Stimulated activated CD4-positive, alpha-beta T cell treated with anti-CD3 and anti-CD28 coated beads, Interleukin-1b, Interleukin-23, amount 100 ng/mL, for 4 hours (primary cell): ENCODE measurements at places on chromosomes 4 and X.
A peak's percentile ranks its signal among the peaks of the same experiment; 100 is the strongest.

DNA sequence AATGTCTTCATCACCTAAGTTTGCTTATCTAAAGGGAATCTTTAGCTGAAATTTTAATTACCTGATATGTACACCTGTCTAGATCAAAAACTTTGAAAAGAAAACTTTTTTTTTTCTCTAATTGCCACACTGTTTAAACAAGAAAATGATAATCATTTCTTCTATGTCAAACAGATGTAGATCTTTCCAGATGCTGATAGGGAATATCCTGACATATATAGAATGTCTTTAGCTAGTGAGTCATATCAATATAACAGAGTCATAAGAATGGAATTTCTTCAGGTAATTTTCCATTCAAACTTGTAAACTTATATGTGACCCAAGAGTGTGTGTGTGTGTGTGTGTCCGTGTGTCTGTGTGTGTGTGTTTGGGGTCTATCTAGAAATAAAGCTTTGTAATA is 271.9 kb downstream of the GPM6A start:
- no peak for DNase-seq

DNA sequence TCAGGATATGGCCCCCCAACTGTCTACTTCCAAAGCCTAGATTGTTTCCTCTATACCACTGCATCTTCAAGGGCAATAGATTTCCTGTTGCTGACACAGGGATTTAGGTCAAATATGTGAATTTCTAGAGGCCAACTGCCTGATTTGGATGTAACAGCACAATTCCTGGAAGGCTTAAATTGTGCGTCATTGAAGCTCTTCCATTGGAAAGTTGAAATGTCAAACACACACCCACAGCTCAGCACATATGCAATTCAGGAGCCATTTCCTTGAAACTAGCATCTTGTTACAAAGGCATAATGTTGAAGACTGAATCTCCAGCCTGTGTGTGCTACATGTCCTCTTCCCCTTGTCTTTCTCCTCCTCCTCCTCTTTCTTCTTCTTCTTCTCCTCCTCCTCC is 158.6 kb downstream of the STK32B start:
- DNase-seq = no peak

DNA sequence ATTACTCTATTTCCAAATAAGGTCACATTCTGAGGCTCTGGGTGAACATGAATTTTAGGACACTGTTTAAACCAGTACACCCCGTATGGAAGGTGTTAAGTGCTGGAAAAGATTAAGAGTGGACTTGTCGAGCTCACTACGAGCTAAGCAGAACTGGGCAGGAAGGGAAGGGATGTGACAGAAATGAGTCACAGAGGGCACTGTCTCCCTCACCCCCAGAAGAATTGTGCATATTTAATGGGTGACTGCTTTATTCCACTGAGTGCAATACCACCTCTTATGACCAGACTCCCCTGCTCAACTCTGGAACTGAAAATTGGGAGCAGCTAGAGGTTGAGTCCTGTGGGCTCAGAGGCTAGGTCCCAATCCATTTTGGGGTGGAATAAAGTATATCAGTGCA is 187.4 kb upstream of the RPS6KA3 start:
- no peak for DNase-seq

- no peak for DNase-seq
These were observed 14.7 kb upstream of the GSX2 start for GRCh38 chr4:54085284-54085683.

- DNase-seq = no peak
These were observed 123.5 kb downstream of the CHRNA9 start for GRCh38 chr4:40458683-40459082.

- no peak for DNase-seq
These were observed 78.1 kb upstream of the GPC4 start for GRCh38 chrX:133493366-133493765.

DNA sequence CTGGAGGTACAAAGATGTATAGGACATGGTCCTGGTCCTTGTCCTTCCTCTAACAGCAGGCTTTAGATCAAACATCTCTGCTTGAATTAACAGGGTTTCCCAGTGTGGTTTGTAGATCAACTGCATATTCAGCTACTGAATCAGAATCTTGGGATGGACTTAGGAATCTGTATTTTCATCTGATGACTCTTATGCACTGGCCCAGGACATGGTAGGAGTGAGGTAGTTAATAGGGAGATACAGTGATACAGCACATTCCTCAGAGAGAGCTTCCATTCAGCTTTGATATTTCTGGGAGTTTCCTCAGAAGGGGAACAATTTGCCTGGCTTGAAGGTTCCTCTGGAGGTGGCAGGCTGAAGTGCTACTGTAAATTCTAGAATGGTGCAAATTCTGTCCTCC is 203.1 kb downstream of the LARP7 start:
- no peak for DNase-seq

DNA sequence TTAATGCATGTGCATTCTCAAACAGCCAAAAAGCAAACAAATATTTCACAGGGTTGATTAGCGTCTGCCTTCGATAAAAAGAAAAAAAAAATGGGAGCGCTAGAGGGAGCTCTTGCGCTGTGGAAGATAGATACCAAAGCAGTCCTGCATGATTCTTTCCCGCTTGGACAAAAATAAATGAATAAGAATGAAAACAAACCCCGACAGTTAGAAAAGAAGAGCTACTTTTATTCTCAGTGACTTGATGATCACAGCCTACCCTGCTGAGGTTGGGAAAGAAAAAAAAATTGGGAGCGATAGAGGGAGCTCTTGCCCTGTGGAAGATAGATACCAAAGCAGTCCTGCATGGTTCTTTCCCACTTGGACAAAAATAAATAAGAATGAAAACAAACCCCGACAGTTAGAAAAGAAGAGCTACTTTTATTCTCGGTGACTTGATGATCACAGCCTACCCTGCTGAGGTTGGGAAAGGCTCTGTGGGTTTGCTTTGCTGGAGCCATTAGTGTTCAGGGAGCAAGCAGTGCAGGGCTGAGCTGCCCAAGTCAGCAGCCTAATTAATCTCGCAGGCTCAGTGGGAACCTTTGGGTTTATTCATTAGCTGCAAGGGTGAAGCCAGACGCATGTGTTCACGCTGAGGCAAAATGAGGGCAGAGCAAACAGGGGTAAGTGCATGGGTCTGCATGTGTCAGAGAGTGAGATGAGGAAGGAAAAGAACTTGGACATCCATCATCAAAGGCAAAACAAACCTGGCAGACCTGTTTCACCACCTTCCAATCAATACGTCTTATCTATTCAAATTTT is 249.3 kb upstream of the PRKX start:
- DNase-seq = no peak

DNA sequence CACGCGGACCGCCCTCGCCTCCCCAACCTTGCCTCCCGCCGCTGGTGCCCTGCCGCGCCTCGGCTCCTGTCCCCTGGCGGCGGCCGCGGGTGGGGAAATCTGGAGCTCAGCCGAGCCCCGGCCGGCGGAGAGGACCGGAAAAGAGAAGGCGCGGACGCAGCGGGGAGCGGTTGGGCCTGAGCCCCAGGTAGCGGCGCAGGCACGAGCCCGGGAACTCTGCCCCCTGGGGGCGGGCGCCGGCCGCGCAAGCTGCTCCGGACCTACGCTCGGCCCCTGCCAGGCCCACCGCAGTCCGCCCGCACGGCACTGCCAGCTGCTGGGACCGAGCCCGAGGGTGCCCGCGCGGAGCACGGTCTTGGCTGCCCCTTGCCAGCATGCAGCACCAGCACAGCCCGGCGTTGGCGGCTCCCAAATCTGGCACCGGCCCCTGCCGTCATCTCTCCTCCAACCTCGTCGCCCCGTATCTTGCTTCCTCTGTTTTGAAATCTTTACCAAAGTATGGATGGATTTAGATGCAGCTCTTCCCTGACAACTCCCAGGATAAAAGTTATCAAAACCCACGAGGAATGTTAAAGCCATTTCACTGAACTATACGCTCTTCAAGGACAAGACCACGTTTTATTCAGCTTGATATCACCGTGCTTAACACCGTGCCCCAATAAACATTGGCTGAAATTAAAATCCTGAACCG is at the start of gene PRSS12:
PRSS12 (minus strand) TSS at position 161 of the 691 bp plus-strand sequence. CDS start 283 bp downstream, outside the sequence.
- DNase-seq = peak; percentile 10

DNA sequence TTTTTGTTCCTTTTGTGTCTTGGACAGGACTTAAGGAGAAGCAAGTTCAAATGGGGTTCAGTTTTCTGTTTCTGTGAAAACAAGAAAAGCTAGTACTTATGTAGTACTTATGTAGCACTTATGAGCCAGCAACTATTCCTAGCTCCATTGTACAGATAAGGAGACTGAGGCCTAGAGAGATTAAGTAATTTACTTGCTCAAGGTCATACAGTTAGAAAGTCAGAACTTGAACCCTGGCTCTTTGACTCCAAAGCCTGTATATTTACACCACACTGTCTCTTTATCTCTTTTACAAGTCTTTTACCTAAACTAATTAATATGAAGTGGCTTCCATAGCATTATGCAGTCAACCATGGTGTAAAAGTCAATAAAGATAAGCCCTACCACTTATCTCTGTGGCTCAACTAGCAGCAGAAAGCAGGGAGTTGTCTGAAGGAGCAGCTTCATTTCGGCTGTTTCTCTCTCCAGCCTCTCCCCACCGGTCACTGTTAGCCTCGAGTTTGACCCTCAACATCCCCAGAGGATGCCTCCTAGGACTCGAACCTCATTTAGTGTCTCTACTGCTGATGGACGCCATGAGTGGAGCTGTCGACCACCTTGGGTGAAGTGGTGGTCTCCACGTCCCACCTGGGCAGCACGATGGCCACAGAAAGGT is 209.9 kb downstream of the SHROOM3 start:
- no peak for DNase-seq

GRCh38 chr4:9938933-9939332 is 82.4 kb downstream of the SLC2A9 start:
- DNase-seq = no peak

GRCh38 chr4:108988464-108989195 is 225.8 kb upstream of the ETNPPL start:
- DNase-seq = no peak

- no peak for DNase-seq
These were observed 64.0 kb upstream of the GPRIN3 start for GRCh38 chr4:89371614-89372013.

- DNase-seq = no peak
These were observed 9.2 kb downstream of the NDUFA1 start for GRCh38 chrX:119880552-119881437.

DNA sequence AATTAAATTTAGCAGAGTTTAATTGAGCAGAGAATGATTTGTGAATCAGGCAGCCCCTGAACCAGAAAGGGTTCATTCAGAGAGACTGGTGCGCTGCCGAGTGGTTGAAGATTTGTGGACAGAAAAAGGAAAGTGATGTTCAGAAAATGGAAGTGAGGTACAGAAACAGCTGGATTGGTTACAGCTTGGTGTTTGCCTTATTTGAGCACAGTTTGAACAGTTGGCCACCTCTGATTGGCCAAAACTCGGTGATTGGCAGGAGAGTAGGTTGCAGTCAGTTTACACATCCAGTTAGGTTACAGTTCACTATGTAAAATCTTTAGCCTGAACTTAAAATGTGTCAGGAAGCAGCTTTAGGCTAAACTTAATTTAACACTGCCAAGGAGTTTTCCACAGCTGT is 14.9 kb downstream of the MID1IP1 start:
- DNase-seq = no peak

GRCh38 chr4:75046226-75046625 is 113.3 kb downstream of the PARM1 start:
- no peak for DNase-seq
